ENCODE measurements at places on chromosomes 1 and 21.

DNA sequence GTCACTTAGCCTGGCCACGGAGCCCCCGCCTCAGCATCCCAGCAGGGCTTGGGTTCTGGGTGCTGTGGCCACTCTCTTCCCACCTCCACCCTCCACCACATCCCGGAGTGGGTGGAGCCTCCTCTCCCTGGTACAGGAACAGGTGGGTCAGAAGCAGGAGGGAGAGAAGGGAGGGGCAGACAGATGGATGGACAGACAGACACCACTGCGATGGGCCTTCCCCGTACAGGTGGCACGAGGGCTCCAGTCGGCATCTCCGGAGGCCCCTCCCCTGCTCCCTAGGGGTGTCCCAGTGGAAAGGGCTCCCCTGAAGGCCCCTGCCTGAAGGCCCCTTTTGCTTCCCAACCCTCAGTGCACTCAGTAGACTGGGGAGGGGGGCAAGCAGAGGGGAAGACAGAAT lies 96.9 kb upstream of the TARDBP start:
- no peak for DNase-seq

GRCh38 chr21:44865561-44866280 lies 7.8 kb downstream of the PTTG1IP start:
- no peak for DNase-seq

DNA sequence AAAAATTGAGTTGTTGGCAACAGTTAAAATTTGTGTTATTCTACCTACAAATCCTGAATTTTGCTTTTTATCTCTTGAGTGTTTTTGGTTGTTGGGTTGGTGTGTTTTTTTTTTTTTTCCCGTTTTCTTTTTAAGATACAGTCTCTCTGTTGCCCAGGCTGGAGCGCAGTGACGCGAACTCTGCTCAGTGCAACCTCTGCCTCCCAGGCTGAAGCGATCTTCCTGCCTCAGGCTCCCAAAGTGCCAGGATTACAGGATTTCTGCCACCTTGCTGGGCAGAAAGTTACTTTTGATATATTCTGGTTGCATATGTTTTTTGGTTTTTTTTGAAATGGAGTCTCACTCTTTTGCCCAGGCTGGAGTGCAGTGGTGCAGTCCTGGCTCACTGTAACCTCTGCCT lies 4.2 kb downstream of the PCNT start:
- no peak for DNase-seq

DNA sequence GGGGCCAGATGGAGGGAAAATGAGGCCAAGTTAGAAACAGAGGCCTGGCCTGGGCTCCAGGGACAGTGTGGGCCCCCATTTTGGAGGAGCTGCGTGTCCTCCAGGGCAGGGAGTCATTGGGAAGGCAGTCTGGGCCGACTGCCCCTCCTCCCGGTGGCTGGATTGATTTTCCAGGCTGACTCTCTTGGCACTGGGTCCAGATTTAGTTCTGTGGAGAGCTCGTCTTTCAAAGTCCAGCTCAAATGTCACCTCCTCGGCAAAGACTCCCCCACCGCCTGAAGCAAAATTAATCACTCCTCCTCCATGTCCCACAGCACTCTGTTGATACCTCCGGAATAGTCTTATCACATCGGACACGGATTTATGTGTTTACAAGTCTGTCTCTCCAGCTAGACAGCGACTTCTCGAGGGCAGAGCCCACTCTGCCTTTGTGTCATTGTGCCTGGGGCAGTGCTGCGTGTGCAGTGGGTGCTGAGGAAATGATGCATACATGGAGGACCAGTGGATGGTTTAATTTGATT lies 175.1 kb downstream of the CAMTA1 start:
- DNase-seq: peak; percentile 82

DNA sequence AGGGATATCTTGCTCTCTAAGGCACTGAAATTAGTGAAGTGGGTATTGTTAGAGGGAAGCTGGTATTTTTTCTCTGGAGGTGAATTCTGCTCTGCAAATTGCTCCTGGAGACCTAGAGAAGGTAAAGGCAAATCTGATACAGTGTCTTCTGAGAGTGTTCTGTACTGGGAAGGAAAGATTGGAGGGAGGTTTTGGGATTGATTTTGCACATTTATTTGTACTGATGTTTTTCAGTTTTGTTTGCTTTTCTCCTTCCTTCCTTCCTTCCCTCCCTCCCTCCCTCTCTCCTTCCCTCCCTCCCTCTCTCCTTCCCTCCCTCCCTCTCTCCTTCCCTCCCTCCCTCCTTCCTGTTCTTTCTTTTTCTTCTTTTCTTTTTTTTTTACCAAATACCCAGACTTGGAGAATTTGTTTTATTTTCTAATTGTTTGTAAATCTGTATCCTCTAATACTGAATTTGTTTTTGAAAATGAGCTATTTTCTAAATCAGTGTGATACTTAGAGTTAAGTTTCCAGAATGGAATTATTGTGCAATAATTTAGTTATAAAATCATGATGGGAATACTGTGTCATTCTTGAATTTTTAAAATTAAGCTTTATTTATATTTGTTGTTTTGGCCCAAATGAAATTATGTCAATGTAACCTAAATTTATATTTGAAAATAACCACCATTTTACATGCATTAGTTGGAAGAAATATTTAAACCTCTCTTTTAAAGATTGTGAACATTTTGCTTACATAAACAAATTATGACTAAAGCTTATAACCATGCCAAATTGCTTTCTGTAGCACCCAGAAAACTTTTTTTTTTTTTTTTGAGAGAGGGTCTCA lies 4.9 kb downstream of the CMPK1 start:
- DNase-seq: no peak

DNA sequence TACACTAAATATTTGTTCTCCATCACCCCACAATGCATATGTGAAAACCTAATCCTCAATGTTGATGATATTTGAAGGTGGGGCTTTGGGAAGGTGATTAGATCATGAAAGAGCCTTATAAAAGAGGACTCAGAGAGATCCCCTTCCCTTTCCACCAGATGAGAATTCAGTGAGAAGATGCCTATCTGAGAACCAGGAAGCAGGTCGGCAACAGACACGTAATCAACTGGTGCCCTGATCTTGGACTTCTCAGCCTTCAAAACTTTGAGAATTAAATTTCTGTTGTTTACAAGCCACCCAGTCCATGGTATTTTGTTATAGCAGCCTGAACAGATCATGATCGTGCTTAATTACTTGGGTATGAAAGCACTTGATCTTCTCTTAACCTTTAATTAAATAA lies 329.4 kb downstream of the KCNT2 start:
- DNase-seq: no peak

- no peak for DNase-seq
Measured at GRCh38 chr1:48190881-48191280, 31.6 kb upstream of the SLC5A9 start.

- DNase-seq: no peak
Measured at GRCh38 chr1:109938556-109938955, 27.9 kb downstream of the CSF1 start.

GRCh38 chr1:39827201-39827600 lies 38.5 kb upstream of the BMP8B start:
- DNase-seq: no peak

DNA sequence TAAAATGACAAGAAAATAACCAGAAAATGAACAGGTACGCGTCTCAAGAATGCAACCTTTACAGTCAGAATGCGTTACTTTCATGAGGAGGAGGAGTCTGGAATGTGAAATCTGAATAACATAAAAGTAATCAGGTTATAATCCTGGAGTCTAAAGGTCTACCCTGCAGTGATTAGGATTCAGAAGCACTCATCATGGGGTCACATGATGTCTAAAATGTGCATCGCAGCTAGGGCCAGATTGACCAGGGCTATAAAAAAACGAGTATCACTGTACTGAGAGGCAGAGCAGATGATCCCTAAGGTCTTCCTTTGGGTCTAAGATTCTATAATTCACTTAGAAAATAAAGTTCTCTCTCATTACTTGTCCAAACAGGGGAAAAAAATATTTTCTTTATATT lies 7.4 kb downstream of the EIF2D start:
- no peak for DNase-seq

GRCh38 chr1:109492779-109493178 lies 1.1 kb upstream of the CYB561D1 start:
- DNase-seq: no peak

DNA sequence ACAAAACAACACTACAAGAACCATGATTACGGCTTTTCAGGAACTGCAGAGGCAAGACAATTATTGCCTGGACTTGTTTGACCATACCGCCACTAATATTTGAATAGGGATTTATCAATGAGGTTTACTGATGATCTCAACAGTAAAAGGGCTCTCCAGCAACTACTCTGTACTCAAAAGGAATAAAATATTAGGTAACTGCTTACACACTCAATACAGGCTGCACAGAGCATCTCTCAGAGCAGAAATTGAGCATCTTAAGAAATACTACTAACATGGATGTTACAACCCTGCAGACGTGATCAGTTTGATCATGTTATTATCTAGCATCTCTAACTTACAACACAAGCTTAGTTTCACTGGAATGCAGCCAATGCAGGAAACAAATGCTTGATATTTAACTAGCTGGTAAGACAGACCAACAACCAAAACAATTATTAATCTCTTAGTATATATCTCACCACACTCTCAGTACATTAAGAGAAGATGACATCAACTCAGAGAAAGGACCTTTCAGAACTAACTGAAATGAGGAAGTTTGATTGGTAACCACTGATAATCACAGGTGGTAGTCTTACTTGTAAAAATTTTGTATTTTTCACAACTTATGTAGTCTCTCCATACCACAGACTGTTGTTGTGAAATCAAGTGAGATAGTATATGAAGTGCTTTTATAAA lies 52.2 kb downstream of the PUM1 start:
- no peak for DNase-seq

DNA sequence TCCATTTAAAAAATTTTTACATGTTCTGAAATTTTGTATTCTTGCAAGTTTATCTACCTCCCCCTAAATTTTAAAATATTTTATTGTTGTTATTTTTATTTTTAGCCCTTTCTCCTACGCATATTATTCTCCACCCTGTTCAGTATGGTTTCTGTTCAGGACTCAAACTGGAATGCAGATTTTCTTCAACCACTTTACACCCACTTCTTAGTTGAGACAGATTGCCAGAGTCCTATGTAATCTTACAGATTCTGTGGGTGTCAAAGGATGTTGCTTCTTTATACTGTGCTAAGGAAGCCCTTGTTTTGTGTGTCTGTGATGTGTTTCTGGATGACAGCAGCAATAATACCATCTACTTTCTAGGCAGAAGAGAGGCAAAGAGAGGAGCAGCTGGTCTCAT lies 20.7 kb upstream of the PPP1R8 start:
- no peak for DNase-seq

GRCh38 chr1:47521034-47521881 lies 83.4 kb downstream of the FOXD2 start:
- DNase-seq: no peak

DNA sequence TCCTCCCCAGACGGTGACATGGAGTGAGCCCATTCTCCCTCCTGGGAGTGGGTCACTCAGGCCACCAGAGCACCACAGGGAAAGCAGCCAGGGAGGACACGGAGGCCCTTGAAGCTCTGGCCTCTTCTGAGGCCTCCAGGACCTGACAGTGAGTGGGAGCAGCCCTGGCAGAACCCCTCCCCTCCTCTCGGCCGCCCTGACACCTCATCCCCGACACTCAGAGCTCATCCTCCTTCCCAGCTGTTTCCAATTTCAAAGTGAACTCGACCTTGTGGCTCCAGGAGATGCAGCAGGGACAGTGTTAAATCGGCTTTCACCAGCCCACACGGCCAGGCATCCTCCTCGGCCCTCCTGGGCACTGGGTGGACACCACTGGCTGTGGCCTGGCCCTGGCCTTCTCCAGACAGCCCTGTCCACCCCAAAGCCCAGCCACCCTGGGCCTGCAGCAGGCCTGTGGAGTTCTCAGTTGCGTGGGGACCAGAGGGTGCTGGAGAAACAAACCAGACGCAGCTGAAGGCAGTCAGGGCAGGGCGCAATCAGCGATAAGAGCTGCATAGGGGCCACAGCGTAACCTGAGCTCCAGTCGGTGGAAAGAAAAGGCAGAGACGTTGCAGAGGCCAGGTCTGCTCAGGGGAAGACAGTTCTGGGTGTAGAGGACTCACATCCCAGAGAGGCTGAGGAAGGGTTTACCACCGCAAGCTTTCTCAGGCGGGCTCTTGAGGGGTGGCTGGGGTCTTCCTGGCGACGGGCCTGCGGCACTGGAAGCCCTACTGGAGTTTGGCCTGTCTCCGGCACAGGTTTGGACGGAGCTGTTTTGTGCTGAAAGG lies 27.1 kb downstream of the FTCD start:
- DNase-seq: peak; percentile 25

- no peak for DNase-seq
Measured at GRCh38 chr1:101957771-101958170, 39.0 kb downstream of the OLFM3 start.

DNA sequence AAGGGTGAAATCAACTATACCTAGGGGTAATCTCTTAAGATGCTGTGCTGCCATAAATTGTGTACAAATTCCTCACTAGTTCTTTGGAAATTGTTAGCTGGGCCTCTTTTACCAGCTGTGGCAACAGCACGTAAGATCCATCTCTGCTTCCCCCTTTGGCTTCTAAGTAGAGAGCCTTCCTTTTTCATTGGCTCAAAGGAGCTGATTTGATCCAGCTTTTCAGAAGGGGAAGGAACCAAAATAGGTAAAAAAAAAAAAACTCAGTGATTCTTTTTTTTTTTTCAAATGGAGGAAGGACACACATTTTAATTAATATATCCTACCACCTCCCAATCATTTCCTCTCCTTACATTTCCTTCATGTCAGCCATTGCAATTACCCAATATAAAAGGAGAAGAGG lies 4.0 kb upstream of the RCAN1 start:
- DNase-seq: no peak

- DNase-seq: no peak
Measured at GRCh38 chr1:175148068-175148467, 44.5 kb downstream of the KIAA0040 start.

GRCh38 chr1:179121159-179121938 lies 39.5 kb downstream of the TOR3A start:
- DNase-seq: peak; percentile 48

DNA sequence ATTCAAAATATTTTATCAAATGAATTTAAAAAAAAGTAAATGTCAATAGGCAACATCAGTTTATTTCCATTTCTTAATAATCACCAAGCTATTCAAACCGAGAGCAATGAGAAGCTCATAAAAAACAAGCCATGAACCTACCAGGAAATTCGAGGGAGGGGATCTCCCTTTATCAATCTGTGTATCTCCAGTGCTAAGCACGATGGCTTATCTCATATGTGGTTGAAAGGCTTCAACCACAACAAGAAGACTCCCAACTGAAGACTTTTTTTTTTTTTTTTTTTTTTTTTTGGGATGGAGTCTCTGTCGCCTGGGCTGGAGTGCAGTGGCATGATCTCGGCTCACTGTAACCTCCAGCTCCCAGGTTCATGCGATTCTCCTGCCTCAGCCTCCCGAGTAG lies 833.3 kb downstream of the USP25 start:
- DNase-seq: no peak

DNA sequence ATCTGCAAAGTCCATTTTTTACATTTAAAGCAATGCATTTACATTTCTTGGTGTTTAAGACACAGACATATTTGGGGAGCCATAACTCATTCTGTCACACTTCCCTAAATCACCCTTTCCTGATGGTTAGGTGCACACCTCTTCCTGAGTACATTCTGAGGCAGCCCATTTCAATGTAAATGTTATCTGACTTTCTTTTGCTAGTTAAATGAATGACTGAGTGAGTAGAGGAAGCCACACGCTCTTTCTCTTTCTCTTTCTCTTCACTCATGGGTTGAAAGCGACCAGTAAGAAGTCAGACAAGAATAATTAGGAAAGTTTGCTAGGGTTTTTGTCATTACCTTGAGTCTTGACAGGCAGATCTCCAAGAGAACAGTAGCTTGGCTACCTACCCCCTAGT lies 143.1 kb downstream of the S1PR1 start:
- DNase-seq: no peak

- no peak for DNase-seq
Measured at GRCh38 chr1:55716151-55716550, 501.0 kb upstream of the USP24 start.

- no peak for DNase-seq
Measured at GRCh38 chr1:26278724-26279455, 996 bp upstream of the SH3BGRL3 start.

Measured in femur (tissue), 1 donor.